CD4-positive, alpha-beta T cell (primary cell): ENCODE measurements at places on chromosomes 4 and X.

DNA sequence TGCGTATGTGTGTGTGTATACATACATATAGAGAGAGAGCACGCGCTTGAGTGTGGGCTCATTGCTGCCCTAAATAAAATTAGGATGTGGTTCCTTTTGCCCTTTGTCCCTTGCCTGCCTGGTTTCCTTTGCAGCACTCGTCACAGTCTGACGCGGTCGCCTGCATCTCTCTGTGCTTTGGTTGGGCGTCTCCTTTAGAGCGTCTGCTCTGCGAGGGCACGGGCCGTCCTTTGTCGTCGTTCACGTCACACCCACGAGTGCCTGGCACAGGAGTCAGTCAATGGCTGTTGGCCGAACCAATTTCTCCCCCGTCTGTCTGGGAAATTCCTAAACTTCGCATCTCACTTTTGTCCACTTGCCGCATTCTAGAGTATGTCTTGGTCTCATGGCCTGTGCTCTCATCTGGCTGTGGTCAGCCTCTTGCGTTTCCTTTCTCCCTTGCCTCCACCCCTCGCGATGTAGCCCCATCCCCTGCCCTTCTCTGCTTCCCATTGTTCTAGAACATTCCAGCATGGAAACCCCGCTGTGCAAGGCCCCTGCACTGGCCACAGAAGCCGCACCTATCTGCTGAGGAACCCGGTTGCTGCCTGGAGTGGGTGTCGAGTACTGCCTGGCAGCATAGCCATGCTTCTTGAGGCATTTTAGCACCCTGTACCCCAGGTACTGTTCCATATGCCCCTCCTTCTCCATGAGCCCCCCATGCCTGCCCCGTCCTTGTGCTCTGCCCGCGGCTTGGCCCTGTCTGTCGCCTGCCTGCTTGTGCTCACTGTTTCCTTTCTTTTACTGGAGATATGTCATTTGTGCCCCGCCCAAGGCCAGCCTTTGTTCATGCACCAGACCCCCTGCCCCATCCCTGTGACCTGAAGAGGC is 8.0 kb downstream of the MAEA start:
- peaks cover 54% of the 10 kb centered on the region for H3K36me3 ChIP-seq
- no peak overlapping the region for H3K4me3 ChIP-seq
- no peaks in the 10 kb centered on the region for H3K27me3 ChIP-seq
- peaks cover 56% of the 10 kb centered on the region for H3K4me1 ChIP-seq
- no peak for DNase-seq
- no peak overlapping the region for H3K27ac ChIP-seq

DNA sequence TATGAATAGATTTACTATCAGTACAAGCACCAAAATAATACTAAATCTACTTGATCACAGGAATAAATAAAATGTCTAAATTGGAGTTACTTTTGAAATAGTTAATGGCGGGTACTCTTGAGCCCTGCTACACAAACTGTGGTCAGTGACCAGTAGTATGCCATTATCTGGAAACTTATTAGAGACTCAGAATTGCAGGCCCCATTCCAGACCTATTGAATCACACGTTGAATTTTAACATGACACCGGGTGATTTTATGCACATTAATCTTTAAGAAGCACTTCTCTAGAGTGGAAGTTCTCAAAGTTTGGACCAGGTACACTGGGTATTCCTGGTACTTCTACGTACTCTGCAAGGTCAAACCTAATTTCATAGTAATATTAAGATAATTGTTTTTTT is 660.0 kb upstream of the POU3F4 start:
- no peak overlapping the region for H3K4me3 ChIP-seq
- no peaks in the 10 kb centered on the region for H3K27me3 ChIP-seq
- H3K27ac ChIP-seq = no peak overlapping the region
- no peak for DNase-seq
- H3K36me3 ChIP-seq = no peaks in the 10 kb centered on the region
- H3K4me1 ChIP-seq = no peaks in the 10 kb centered on the region

GRCh38 chr4:87939978-87940690 is 35.4 kb upstream of the SPP1 start:
- H3K4me3 ChIP-seq = no peak overlapping the region
- DNase-seq = no peak
- no peak overlapping the region for H3K27ac ChIP-seq
- no peaks in the 10 kb centered on the region for H3K36me3 ChIP-seq
- no peaks in the 10 kb centered on the region for H3K27me3 ChIP-seq

GRCh38 chrX:114344756-114345349 is 239.0 kb upstream of the HTR2C start:
- no peak for DNase-seq
- no peaks in the 10 kb centered on the region for H3K36me3 ChIP-seq
- no peaks in the 10 kb centered on the region for H3K4me1 ChIP-seq
- no peak overlapping the region for H3K4me3 ChIP-seq

DNA sequence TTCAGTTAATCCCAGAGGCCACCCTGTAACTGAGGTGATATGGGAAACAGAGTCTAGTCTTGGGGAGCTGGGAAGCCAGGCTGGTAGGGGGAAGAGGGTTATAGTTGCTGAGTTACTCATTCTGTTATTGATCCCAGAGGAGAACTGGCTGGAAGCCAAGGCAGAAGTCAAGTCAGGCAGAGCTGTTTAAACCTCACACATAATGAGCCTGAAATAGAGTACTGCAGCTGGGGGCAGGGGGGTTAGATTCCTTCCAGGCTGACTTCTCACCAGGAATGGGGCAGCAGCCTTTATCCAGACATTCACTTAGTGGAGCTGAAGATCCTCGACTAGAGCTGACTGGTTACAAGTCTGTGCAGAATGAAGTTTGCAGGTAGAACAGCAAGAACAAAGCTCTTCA is 144.9 kb downstream of the C4orf33 start:
- H3K4me3 ChIP-seq = no peak overlapping the region
- H3K36me3 ChIP-seq = no peaks in the 10 kb centered on the region
- H3K4me1 ChIP-seq = no peaks in the 10 kb centered on the region
- H3K27ac ChIP-seq = no peak overlapping the region
- DNase-seq = no peak
- H3K27me3 ChIP-seq = no peaks in the 10 kb centered on the region

GRCh38 chrX:136497556-136498052 is at the start of gene HTATSF1:
Gene HTATSF1, plus strand, starts transcription at chrX:136497592. Its CDS starts 93 bp downstream, at chrX:136497685.
- peak; percentile 1 for DNase-seq
- peaks cover 7% of the 10 kb centered on the region for H3K4me1 ChIP-seq
- peak within 1 kb of the TSS; percentile 88 for H3K4me3 ChIP-seq
- H3K27ac ChIP-seq = peak within 1 kb of the TSS; percentile 85

- no peak overlapping the region for H3K4me3 ChIP-seq
- DNase-seq = peak; percentile 39
- no peak overlapping the region for H3K27ac ChIP-seq
- no peaks in the 10 kb centered on the region for H3K36me3 ChIP-seq
- no peaks in the 10 kb centered on the region for H3K27me3 ChIP-seq
- no peaks in the 10 kb centered on the region for H3K4me1 ChIP-seq
These were observed 38.2 kb downstream of the HPGDS start for GRCh38 chr4:94304365-94304971.

DNA sequence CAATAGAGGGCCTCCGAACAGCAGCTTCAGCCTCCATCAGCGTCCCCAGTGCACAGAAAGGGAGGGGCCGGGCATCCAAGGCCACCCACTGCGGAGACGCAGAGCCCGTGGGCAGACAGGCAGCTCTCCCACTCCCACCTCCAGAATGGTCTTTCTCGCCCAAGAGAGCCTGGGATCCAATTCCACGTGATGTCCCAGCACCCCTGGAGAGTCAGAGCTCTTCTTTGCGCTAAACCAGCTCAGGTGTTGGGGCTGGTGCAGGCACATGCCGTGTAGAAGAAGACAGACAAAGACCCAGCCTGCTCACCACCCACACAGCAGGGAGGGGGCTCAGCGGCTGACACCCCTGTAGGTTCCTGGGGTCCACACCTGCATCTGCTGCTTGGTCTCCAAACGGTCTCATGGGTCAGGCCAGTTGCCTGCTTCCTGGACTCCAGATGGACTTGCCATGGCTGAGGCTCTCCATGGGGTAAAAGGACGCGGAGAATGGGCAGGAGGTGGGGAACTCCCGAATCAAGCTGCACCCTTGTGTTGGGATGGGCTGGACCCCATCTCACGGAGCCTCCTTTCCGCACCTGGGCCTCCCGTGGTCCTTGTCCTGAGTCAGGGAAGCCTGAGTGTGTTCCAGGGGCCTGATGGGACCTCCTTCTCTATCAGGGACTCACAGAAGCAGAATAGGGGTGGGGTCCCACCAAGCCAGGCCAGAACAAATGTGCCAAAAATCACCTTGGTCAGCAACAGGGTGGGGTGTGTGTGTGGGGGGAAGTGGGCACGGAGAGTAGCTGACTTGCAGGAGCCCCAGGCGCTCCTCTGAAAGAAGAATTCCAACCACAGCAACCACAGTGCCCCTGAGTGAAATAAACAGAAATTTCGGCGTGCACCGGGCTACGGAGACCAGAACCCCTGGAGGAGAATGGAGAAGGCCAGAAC is 11.6 kb upstream of the ASMTL start:
- no peaks in the 10 kb centered on the region for H3K27me3 ChIP-seq
- peak overlapping the region; percentile 9 for H3K4me3 ChIP-seq
- peak overlapping the region; percentile 64 for H3K27ac ChIP-seq
- peaks cover 68% of the 10 kb centered on the region for H3K4me1 ChIP-seq
- DNase-seq = peak; percentile 36
- H3K36me3 ChIP-seq = peaks cover 34% of the 10 kb centered on the region

GRCh38 chr4:168845897-168846296 is 164.2 kb downstream of the CBR4 start:
- H3K36me3 ChIP-seq = no peaks in the 10 kb centered on the region
- DNase-seq = no peak
- peaks cover 2% of the 10 kb centered on the region for H3K27me3 ChIP-seq
- H3K4me1 ChIP-seq = no peaks in the 10 kb centered on the region
- no peak overlapping the region for H3K27ac ChIP-seq
- no peak overlapping the region for H3K4me3 ChIP-seq

DNA sequence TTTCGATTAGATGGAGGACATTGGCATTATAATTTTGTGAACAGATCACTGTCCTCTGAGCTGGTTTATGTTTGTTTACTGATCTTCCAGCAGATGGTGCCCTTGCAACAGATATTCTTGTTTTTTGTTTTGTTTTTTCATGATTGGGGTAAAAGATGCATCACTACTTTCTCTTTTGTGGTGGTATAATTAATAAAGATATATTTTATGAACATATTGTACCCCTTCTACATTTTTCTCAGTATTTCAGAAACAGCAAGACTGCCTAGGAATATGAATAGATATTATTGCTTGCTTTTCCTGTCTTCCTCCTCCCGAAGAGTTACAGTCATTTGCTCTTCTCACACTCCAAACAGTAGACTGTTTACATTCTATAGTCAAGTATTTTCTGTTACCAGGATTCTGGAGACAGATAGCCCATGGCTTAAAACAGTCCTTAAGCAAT is 905.2 kb downstream of the TRAM1L1 start:
- H3K4me1 ChIP-seq = no peaks in the 10 kb centered on the region
- H3K4me3 ChIP-seq = no peak overlapping the region
- DNase-seq = no peak
- H3K27ac ChIP-seq = no peak overlapping the region

- DNase-seq = peak; percentile 41
- H3K27ac ChIP-seq = no peak overlapping the region
- peak overlapping the region; percentile 39 for H3K4me3 ChIP-seq
These were observed 110.6 kb downstream of the DCTD start for GRCh38 chr4:182806259-182807252.

DNA sequence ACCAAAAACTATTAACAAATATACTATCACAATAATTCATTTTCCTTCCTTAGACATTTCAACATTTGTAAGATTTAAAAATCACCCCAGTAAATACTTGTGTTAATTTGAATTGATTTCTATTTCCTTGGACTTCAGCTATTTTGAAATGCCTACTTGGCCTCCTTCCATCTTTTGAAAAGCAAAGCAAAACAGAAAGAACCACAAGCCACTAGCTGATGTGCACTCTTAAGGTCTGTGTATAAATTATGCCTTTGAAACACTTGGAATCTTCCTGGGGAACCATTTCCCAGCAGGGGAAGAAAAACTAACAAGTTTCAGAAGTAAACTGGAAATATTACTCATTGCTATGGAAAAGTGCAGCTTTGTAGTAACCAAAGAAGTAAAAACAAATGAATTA is 139.8 kb downstream of the CLCN4 start:
- no peaks in the 10 kb centered on the region for H3K4me1 ChIP-seq
- no peaks in the 10 kb centered on the region for H3K36me3 ChIP-seq
- H3K27me3 ChIP-seq = no peaks in the 10 kb centered on the region

DNA sequence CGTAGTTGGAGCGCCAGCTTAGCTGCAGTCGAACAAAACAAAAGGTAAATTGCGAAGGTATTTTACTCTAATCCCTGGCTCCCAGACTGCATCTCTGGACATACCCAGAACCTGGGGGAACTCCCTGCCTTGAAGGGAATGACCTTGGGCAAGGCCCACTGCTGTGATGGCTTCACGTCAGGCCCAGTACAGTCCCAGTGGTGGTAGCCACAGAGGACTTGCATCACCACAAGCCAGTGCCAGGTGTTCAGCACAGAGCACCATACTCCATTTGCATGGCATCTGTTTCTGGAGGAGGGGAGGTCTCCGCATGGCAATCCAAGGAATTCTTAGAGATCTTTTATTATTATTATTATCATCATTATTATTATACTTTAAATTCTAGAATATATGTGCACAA is 5.6 kb downstream of the ETDA start:
- no peaks in the 10 kb centered on the region for H3K4me1 ChIP-seq
- H3K36me3 ChIP-seq = no peaks in the 10 kb centered on the region
- no peak for DNase-seq
- no peak overlapping the region for H3K27ac ChIP-seq

DNA sequence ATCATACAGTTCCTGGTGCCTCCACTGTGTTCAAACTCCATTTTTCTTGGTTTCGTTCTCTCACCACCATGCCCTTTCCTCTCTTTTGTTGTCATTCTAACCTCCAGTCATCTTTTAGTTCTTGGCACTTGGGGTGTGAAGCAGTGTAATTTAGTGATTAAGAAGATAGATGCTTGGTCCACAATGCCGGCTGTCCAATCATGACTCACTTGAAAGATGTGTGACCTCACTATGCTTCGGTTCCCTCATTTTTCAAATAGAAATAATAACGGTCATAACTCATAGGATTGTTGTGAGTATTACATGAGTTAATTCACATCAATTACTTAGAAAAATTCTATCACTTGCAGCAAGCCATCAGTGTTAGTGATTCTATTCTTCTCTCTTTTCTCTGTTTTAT is 327.8 kb downstream of the ADGRL3 start:
- H3K36me3 ChIP-seq = no peaks in the 10 kb centered on the region
- DNase-seq = no peak
- no peaks in the 10 kb centered on the region for H3K4me1 ChIP-seq
- H3K27me3 ChIP-seq = no peaks in the 10 kb centered on the region
- H3K27ac ChIP-seq = no peak overlapping the region
- H3K4me3 ChIP-seq = no peak overlapping the region

DNA sequence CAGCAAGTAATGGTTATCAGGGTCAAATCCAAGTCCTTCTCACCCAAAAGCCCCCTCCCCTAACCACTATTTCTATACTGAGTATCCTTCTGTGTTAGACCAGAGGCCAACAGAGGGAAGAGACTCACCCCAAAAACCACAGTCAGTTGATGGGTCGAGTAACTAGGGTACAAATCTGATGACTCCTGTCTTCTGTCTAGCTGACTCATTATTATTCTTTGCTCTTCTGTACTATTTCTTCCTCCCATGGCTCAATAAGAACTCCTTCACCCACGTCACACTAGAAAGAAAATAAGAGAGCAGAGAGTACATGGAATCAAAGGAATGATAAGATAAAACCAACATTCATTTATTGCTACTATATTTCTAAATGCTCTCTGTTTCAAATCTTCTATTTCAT is 2.0 kb downstream of the RAB40A start:
- H3K36me3 ChIP-seq = no peaks in the 10 kb centered on the region
- no peaks in the 10 kb centered on the region for H3K4me1 ChIP-seq
- no peaks in the 10 kb centered on the region for H3K27me3 ChIP-seq
